ENCODE measurements at places on chromosomes 16 and 17.

- no peak for DNase-seq
Measured at GRCh38 chr17:57269052-57269451, 12.7 kb downstream of the MSI2 start.

DNA sequence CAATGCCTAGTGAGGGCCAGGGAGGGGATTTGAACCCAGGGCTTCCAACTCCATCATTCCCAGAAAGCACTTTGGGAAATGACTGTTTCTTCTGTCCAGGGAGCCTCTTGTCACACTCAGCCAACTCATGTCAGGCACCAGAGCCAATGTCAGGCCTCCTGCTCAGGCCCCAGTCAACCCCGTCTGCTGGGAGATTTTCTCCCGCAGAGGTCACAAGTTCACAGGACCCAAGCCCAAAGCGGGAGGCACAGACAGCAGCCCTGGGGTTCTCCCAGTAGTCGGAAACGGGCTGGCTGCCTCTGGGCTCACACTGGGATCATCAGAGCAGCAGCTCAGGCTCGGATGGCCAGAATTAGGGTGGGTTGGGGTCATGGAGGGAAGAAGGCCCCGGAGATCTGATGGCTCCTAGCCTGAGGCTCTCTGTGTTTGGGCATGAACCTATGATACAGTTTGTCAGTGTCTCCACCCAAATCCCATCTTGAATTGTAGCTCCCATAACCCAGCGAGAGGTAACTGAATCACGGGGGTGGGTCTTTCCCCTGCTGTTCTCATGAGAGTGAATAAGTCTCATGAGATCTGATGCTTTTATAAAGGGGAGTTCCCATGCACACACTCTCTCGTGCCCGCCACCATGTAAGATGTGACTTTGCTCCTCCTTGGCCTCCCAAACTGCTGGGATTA is 255.5 kb downstream of the PARN start:
- DNase-seq, result no peak

- DNase-seq, result no peak
Measured at GRCh38 chr16:55002419-55002818, 71.8 kb downstream of the IRX5 start.

GRCh38 chr17:45371414-45372324 is 54.8 kb upstream of the MAP3K14 start:
- DNase-seq, result peak; percentile 34

GRCh38 chr16:14302031-14302398 is 230.9 kb downstream of the MRTFB start:
- no peak for DNase-seq

GRCh38 chr17:41551365-41551764 is 20.5 kb downstream of the KRT9 start:
- DNase-seq, result no peak

GRCh38 chr17:37162800-37163199 is 213.0 kb upstream of the C17orf78 start:
- DNase-seq, result no peak

- no peak for DNase-seq
Measured at GRCh38 chr17:81579821-81580321, 27.7 kb upstream of the FAAP100 start.

GRCh38 chr16:31386157-31386984 is 6.8 kb upstream of the ITGAD start:
- DNase-seq, result no peak

DNA sequence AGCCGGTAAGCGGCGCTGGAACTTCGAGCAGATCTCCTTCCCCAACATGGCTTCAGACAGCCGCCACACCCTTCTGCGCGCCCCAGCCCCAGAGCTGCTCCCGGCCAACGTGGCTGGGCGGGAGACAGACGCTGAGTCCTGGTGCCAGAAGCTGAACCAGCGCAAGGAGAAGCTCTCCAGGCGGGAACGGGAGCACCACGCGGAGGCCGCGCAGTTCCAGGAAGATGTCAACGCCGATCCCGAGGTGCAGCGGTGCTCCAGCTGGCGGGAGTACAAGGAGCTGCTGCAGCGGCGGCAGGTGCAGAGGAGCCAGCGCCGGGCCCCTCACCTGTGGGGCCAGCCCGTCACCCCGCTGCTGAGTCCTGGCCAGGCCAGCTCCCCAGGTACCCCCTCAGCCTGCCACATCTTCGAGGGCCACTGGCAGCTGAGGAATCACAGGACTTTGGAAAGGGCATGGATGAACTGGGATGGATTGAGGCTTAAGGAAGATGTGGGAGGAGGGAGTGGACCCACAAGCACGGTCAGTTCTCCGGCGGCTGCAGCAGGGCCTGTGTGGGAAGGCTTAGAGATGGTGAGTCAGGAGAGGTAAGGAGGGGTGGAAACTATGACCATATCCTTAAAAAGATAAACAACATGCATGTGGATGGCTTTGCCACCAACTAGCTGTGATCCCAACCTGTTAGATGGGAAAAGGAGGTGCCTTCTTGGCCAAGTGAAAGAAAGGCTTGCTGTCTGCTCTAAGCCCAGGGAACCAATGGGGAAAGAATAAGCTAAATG is 3.4 kb upstream of the LLGL2 start:
- DNase-seq, result no peak

DNA sequence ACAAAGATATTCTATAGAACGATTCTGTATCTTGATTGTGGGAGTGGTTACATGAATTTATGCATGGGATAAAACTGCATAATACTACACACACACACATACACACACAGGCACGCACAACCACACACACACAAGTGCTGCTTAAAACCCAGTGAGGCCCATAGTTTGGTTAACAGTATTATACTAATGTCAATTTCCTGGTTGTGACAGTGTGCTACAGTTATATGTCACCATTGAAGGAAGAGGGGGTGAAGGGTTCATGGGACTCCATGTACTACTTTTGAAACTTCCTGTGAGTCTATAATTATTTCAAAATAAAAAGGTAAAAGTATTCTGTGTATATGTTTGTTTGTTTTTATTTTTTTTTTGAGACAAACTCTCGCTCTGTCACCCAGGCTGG is 8.1 kb downstream of the ZC3H7A start:
- no peak for DNase-seq

GRCh38 chr17:38428643-38429371 is 543 bp downstream of the ARHGAP23 start:
- no peak for DNase-seq

DNA sequence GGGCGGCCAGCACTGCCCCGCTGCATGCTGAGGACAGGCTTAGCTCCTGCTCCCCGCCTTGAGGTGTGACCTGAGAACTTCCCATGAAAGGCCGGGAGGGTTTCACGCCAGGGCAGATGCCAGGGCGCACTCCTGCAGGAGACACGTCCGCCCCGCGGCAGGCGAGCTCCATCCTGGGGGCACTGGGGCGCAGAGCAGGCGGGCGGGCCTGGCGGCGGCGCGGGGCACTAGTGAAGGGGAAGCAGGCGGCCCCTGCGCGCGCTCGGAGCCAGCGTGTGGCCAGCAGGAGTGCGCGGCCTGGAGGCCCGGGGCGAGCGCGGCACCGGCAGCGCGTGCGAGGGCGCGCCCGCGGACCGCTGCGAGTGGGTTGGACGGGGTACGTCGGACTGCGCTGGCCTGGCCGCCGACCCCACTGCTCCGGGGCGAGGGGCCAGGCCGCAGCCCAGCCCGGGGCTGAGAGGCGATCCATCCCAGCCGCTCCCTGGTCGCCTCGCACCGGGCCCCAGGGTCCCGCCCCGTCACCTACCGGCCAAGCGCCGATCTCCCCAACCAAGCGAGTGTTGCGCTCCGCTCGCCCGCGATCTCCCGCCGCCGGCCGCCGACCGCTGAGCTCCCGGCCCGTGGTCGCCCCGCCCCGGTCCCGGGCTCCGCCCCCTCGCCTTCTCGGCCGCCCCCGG is at the start of gene MAP3K14:
Gene MAP3K14 (minus strand): TSS at position 587 of the 677 bp plus-strand sequence. CDS start 26,275 bp downstream, outside the sequence.
- DNase-seq, result no peak

- DNase-seq, result no peak
Measured at GRCh38 chr17:80363120-80363515, 51.8 kb upstream of the ENDOV start.

- DNase-seq, result no peak
Measured at GRCh38 chr16:25605381-25605780, 86.4 kb upstream of the HS3ST4 start.

- DNase-seq, result no peak
Measured at GRCh38 chr16:79359082-79359481, 241.5 kb downstream of the MAF start.

- no peak for DNase-seq
Measured at GRCh38 chr16:25747160-25747758, 55.5 kb downstream of the HS3ST4 start.

GRCh38 chr16:10123141-10123540 is 59.1 kb downstream of the GRIN2A start:
- DNase-seq, result no peak

- no peak for DNase-seq
Measured at GRCh38 chr16:2237493-2238149, 1.4 kb downstream of the DNASE1L2 start.

DNA sequence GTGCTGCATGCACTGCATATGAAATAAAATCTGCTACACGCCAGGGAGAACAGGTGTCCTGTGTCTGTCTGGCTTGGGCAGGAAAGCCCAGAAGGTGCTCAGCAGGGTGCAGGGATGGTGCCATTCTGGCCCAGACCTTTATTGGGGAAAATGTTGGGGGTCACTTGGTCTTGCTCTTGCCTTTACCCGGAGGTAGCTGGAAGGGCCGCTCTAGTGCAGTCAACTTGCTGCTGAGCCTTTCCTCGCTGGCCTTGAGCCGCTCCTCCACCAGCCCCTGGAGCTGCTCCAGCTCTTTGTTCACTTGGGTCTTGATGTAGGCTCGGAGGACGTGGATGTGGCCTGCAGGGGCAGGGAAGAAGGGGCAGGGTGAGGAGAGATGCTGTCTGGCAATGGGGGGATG is 4.5 kb downstream of the CFAP119 start:
- no peak for DNase-seq

GRCh38 chr17:9670596-9670995 is 25.3 kb downstream of the USP43 start:
- no peak for DNase-seq

DNA sequence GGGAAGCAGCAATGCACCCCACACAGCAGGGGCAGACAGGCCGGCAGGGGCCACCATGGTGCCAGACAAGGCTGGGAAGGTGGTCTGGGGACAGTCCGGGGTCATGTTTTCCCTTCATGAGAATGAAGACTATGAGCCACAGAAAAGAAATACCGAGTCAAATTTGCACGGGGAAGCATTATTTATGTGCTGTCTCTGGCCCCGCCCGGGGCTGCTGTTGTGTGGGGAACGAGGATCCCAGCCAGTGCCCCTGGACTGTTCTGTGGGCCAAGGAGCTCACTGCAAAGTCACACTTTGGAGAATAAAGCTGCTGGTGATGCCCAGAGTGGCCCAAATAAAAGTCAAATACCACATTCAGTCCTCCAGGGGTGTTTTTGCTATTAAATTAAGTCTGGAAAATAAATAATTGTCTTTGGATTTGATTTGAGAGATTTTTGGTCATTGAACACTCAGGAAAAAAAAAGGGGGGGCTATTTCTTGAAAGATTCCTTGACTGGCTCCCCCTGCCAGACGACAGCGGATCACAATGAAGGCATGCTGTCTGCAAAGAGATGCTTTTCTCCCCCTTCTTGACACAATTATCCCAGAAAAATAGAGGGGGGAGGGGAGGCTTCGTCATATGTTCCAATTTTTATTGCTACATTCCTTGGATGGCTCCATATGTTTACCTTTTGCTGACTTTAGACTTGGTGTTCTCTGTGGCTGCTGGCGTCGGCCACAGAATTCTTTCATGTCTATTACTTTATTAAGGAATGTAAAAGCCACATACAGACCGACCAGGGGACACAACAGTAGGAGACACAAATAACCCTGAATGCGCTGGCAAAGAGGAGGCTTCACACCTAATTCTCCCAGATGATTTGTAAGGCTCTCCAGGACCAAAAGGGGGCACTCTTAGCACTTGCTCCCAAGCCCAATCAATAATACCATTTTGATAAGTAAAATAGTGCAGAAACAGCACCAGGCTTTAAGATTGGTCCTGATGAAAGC is 27.1 kb upstream of the ANKFN1 start:
- no peak for DNase-seq

- no peak for DNase-seq
Measured at GRCh38 chr17:36608794-36609497, 7.6 kb downstream of the MRM1 start.

GRCh38 chr17:43599046-43599395 is 52.9 kb upstream of the ETV4 start:
- no peak for DNase-seq

DNA sequence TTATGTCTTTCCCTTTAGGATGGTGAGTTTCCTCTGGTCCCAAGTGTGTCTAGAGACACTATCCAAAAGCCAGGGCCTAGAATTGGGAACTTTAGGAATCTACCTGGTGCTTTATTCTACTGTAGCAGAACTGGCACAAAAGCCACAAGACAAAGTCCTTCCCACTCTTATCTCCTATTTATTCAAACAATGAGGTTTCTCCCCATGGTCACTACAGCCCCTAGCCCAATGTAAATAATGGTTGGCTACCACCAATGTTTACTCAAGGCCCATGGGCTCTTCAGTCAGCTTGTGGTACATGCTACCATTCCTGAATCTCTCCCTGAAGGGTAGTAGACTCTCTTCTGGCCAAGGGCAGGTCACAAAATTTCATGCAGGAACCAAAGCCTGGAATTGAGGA is 789.4 kb upstream of the KIF2B start:
- no peak for DNase-seq

DNA sequence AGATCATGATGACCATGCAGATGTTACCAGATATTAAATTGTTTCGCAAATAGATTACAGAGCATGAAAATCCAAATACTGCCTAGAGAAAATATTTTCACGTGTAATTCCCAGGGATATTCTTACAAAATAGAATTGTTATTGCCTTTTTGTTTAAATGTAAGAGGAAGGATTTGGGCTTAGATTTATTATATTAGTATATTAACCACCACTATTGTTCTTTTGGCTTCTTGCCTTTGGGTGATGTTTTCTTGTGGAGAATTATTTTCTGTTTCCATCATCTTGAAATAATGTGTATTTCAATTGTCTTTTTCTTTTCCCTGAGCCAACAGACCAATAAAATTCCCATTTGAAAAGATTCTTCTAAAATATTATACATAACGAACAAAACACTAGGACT is 109.7 kb upstream of the NUDT7 start:
- no peak for DNase-seq

DNA sequence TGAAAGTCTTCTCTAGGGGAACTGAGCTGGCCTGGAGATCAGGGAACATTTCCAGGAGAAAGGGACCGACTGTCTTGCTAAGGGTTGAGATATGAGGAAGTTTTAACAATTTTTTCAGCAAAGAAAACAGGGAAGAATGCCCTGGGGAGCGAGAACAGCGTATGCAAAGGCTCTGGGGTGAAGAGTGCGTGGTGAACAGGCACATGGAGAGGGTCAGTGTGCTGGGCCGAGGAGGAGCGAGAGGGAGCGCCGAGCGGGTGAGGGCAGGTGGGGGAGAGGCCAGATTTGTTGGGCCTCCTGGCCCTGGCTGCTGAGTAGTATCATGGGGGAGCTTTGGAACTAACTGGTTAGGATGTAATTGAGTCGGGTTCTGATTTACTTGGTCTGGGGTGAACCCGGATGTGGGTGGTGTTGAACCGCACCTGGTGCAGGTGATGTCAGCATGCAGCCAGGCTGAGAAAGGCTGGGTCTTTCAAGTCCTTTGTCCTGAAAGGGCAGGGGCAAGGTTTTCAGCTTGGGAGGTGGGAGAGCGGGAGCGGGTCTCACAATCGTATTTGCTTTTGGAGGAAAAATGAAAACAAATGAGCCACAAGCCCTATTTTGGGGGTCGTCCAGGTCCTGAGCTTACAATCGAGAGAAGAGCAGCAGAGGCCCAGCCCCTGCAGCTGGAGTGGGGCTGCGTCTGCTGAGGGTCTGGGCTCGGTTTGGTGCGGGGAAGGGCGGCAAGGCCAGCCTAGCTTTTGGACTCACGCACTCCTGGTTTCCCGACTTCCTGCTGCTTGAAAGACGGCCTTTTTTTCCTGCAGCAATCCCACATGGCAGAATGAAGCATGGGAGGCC is 11.1 kb upstream of the WFDC1 start:
- DNase-seq, result no peak

Measured in stimulated activated CD4-positive, alpha-beta T cell treated with anti-CD3 and anti-CD28 coated beads, Interleukin-1b, Interleukin-23, amount 100 ng/mL, for 4 hours (primary cell).